DND-41 (cell line): ENCODE measurements at places on chromosomes 7 and 10.

- H3K27ac ChIP-seq, result no peak overlapping the region
- H3K27me3 ChIP-seq, result no peaks in the 10 kb centered on the region
- H3K4me1 ChIP-seq, result no peaks in the 10 kb centered on the region
- no peaks in the 10 kb centered on the region for H3K36me3 ChIP-seq
- no peak for DNase-seq
Observed at GRCh38 chr10:2874963-2875362, 192.4 kb upstream of the PFKP start.

GRCh38 chr10:44636625-44637024 lies 251.7 kb upstream of the CXCL12 start:
- no peak overlapping the region for H3K4me3 ChIP-seq
- peaks cover 14% of the 10 kb centered on the region for H3K4me1 ChIP-seq
- no peak for DNase-seq
- H3K27ac ChIP-seq, result no peak overlapping the region
- no peaks in the 10 kb centered on the region for H3K27me3 ChIP-seq

DNA sequence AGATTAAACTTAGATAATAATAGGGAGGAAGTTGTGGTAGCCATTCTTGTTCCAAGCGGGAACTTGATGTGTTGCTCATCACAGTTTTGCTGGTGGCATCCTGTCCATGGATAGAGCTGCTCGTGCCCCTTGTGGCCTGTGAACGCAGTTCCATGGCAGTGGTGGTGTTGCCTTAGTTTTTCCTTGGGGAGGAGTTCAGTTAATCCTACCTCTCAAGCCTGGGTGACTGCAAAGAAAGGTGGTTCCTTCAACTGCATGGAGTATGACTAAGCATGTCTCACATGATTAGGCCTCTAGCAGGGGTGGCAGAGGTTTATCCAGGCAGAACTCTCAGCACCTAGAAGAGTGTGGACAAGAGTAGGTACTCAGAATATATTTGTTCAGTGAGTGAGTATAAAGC lies 99.7 kb downstream of the MAPK8 start:
- peaks cover 43% of the 10 kb centered on the region for H3K36me3 ChIP-seq
- H3K4me1 ChIP-seq, result no peaks in the 10 kb centered on the region
- DNase-seq, result no peak
- no peak overlapping the region for H3K4me3 ChIP-seq
- no peaks in the 10 kb centered on the region for H3K27me3 ChIP-seq

DNA sequence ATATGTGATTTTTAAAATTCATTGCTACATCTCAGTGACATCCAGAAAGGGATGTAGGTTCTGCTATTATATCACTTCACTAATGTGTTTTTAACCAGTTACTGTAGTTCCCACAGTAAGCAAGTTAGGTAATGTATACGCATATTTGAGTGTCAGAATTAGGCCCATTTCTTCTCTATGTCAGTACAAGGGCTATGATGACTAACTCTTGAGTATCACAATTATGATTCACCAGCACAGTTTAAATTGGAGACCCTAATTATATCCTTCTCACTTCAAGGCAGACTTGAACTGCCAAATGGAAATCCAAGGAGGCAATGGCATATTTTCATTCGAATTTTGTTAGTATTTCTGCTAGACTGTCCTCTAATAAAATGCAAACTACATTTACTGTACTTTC lies 23.6 kb downstream of the BZW2 start:
- no peaks in the 10 kb centered on the region for H3K27me3 ChIP-seq
- H3K27ac ChIP-seq, result no peak overlapping the region
- no peak for DNase-seq
- H3K36me3 ChIP-seq, result peaks cover 42% of the 10 kb centered on the region
- no peaks in the 10 kb centered on the region for H3K4me1 ChIP-seq

DNA sequence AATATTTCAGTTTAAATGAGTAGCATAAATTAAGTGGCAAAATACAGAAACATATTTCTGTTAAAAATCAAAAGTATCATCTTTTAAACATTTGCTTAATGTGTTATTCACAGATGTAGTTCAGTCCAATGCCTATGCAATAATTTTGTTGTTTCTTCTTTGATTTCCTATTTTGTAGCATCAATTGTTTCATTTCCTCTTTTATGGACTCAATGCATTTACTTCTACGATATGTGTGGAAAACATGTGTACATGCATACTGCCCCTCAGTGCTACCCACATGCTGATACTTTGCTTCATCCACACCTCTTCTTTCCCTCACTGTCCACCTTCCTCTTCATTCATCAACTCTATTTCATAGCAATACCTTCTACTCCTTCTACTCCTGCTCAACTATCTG lies 108.1 kb downstream of the PTN start:
- no peaks in the 10 kb centered on the region for H3K27me3 ChIP-seq
- no peak overlapping the region for H3K27ac ChIP-seq
- DNase-seq, result no peak

DNA sequence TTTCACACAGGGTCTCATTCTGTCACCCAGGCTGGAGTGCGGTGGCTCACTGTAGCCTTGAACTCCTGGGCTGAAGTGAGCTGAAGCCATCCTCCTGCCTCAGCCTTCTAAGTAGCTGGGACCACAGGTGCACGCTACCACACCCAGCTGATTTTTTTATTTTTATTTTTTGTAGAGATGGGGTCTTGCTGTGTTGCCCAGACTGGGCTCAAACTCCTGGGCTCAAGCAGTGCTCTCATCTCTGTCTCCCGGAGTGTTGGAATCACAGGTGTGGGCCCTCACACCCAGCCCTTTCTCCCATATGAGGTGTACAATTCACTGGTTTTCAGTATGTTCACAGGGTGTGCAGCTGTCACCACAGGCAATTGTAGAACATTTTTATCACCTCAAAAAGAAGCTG lies 5.2 kb downstream of the INPP5A start:
- H3K36me3 ChIP-seq, result peaks cover 28% of the 10 kb centered on the region
- no peaks in the 10 kb centered on the region for H3K27me3 ChIP-seq
- no peak overlapping the region for H3K4me3 ChIP-seq
- DNase-seq, result no peak
- H3K27ac ChIP-seq, result peak overlapping the region; percentile 63; the same call in 1 of the 2 replicates
- H3K4me1 ChIP-seq, result peaks cover 85% of the 10 kb centered on the region

DNA sequence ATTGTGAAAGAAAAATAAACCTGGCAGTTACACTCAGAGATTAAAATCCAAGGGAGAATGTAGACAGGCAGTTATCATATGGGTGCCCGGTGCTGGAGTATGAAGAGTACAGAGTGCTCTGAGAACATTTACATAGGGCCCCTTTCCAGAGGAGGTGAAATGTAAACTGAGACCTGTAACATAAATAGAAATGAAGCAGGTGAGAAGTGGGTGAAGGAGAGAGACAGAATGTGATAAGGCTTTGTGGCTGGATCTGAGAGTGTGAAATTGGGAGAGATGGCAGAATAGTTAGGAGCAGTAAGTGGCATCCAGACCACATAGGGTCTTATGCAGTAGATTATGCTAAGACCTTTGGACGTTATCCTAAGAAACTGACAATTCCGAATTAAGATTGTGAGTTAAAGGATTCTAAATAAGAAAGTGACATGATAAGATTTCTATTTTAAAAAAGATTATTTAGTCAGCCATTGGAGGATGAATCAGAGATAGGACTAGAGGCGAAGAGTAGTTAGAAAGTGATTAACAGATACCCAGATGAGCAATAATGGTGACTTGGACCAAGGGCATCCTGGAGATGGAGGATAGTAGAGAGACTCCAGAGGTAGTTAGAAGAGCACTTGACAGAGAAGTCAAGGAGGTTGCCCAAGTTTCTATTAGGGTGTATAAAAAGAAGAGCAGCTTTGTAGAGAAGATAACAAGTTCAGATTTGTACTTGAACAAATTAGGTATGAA lies 36.7 kb downstream of the DNAH11 start:
- no peaks in the 10 kb centered on the region for H3K4me1 ChIP-seq
- no peak overlapping the region for H3K4me3 ChIP-seq
- no peaks in the 10 kb centered on the region for H3K27me3 ChIP-seq
- H3K27ac ChIP-seq, result no peak overlapping the region
- H3K36me3 ChIP-seq, result no peaks in the 10 kb centered on the region

DNA sequence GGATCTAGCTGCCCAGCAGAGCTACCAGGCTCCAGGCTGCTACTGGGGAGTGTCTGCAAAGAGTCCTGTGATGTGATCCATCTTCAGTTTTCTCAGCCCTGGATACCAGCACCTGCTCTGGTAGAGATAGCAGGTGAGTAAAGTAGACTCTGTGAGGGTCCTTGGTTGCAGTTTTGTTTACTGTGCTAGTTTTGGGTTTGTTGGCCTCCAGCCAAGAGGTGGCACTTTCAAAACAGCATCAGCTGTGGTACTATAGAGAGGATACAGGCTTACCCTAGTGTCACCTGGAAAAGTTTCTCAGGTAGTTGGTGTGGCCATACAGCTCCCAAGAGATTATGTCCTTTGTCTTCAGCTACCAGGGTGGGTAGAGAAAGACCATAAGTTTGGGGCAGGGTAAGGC lies 56.3 kb downstream of the MTERF1 start:
- no peak overlapping the region for H3K4me3 ChIP-seq
- no peaks in the 10 kb centered on the region for H3K27me3 ChIP-seq
- no peaks in the 10 kb centered on the region for H3K4me1 ChIP-seq
- H3K27ac ChIP-seq, result no peak overlapping the region

- H3K4me1 ChIP-seq, result peaks cover 99% of the 10 kb centered on the region
- no peaks in the 10 kb centered on the region for H3K27me3 ChIP-seq
- H3K4me3 ChIP-seq, result no peak overlapping the region
- peak overlapping the region; percentile 99 for H3K27ac ChIP-seq
- no peak for DNase-seq
Observed at GRCh38 chr7:142359694-142360279, 101.9 kb upstream of the PRSS58 start.

DNA sequence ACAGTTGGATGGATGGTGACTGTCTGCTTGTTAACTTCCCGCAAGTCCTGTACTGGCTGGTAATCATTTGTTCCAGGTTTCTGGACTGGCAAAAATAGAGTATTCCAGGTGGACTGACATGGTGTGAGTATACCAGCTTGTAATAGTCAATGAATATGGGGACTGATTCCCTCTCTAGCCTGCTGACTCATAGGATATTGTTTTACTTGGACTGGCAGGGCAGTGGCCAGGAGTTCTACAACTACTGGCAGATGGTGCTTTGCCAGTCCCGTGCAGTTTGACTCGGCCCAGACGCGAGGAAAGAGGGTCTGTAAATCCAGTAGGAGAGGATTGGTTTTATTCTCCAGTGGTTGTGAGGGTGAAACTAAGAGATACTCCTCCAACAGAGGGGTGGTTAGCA lies 78.0 kb downstream of the PRR15 start:
- no peaks in the 10 kb centered on the region for H3K27me3 ChIP-seq
- no peak overlapping the region for H3K27ac ChIP-seq
- no peak overlapping the region for H3K4me3 ChIP-seq
- no peaks in the 10 kb centered on the region for H3K4me1 ChIP-seq

GRCh38 chr10:79244068-79244442 lies 103.2 kb upstream of the PPIF start:
- no peak overlapping the region for H3K27ac ChIP-seq
- H3K4me1 ChIP-seq, result no peaks in the 10 kb centered on the region
- DNase-seq, result no peak
- no peaks in the 10 kb centered on the region for H3K27me3 ChIP-seq

DNA sequence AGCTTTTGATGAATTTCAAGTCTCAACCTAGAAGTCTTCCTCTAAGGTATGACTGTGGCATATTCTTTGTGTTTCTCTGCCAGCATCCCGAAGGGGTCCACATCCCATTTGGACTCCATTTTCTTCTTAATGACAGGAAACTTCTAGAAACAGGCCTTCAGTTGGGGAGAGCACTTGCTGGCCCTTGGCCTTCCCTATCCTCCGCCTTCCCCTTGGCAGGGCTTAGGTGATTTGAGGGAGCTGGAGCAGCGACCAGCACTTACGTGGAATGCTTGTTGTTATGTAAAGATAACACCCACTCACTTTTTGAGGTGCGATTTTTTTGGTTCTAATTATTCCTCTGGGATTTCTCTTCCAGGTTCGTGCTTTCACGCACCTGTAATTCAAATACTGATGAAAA lies 42.9 kb upstream of the ZNF716 start:
- H3K36me3 ChIP-seq, result no peaks in the 10 kb centered on the region
- H3K27me3 ChIP-seq, result no peaks in the 10 kb centered on the region
- DNase-seq, result no peak
- H3K4me1 ChIP-seq, result no peaks in the 10 kb centered on the region
- H3K27ac ChIP-seq, result no peak overlapping the region
- no peak overlapping the region for H3K4me3 ChIP-seq

- H3K36me3 ChIP-seq, result no peaks in the 10 kb centered on the region
- no peak overlapping the region for H3K4me3 ChIP-seq
- no peaks in the 10 kb centered on the region for H3K27me3 ChIP-seq
Observed at GRCh38 chr7:80478683-80479082, 33.2 kb downstream of the GNAT3 start.

- H3K4me1 ChIP-seq, result no peaks in the 10 kb centered on the region
- no peak overlapping the region for H3K4me3 ChIP-seq
- H3K36me3 ChIP-seq, result no peaks in the 10 kb centered on the region
- peak; percentile 31 for DNase-seq
- no peaks in the 10 kb centered on the region for H3K27me3 ChIP-seq
Observed at GRCh38 chr7:27689591-27690164, 27.0 kb upstream of the HIBADH start.

DNA sequence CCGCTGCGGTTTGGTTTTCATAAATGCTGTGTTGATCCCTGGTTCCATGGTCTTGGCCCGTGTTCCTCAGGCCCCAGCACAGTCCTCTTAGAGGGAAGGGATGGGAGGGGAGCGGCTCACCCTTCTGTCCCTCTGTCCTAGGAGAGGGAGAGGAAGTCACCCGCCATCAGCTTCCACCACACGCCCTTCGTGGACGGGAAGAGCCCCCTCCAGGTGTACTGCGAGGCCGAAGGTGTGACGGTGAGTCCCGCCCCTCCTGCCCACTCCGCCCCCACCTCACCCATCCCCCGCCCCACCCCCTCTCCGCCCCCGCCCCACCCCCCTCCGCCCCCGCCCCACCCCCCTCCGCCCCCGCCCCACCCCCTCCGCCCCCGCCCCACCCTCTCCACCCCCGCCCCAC lies 37.5 kb upstream of the DPYSL4 start:
- H3K4me1 ChIP-seq, result no peaks in the 10 kb centered on the region
- no peak overlapping the region for H3K27ac ChIP-seq
- H3K36me3 ChIP-seq, result no peaks in the 10 kb centered on the region
- no peaks in the 10 kb centered on the region for H3K27me3 ChIP-seq
- no peak overlapping the region for H3K4me3 ChIP-seq

DNA sequence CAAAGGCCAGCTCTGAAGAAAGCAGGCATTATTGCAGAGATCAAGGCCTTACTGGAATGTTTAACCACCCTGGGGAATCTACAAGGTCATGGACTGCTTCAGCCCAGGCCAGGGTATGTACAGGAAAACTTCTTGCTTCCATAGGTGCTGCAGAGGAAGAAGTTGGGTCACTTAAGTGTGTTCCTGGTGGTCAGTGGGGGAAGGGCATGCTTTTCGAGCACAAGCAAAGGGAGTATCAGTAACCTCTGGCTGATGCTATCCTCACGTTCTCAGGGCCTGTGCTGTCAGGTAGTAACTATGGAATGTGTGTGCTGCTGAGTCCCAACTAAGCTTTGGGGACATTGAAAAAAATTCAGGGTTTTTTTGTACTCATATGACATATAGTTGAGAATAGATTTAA lies 234.0 kb upstream of the SP4 start:
- H3K36me3 ChIP-seq, result no peaks in the 10 kb centered on the region
- no peak overlapping the region for H3K4me3 ChIP-seq
- no peaks in the 10 kb centered on the region for H3K27me3 ChIP-seq
- H3K4me1 ChIP-seq, result no peaks in the 10 kb centered on the region
